ENCODE measurements at places on chromosomes 16 and 17.

DNA sequence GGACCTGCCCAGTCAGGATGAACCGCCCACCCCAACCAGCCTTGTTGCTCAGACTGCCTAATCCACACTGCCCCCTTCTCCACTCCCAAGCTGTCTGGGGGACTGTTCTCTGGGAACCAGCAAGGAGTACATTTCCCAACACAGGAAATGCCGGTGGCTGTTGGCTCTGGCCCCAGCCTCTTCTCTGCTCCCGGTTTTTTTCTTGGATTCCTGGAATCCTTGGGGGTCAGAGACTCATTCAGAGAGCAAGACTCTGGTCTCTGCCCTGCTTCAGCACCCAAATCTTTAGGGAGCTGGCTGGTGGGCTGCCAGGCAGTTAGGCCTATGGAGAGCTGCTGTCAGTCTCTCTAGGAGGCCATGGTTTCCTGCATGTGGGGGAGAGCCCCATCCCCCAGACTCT is 10.8 kb upstream of the MTMR4 start:
- DNase-seq, result no peak

- DNase-seq, result peak; percentile 4
These were observed 14.4 kb downstream of the HID1 start for GRCh38 chr17:74957935-74958740.

DNA sequence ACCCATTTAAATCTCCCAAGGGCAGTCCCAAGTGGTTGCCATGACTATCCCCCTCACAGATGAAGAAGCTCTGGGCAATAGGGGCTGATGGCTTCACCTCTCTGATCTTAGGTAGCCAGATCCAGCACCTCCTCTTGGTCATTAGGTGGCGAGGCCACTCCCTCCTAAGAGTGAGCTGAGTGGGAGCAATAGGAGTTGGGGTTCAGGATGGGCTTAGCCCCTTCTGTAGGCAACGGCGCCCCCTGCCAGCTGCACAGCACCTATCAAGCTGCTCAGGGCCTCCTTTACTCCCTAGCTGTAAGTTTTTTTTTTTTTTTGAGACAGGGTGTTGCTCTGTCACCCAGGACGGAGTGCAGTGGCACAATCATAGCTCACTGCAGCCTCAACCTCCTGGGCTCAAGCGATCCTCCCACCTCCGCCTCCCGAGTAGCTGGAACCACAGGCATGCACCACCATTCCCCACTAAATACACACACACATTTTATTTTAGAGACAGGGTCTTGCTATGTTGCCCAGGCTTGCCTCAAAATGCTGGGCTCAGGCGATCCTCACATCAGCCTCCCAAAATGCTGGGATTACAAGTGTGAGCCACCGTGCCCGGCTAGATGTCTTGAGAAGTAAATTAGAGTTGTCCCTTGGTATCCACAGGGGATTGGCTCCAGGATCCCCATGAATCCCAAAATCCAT is 3.5 kb upstream of the RRAD start:
- DNase-seq, result no peak

- no peak for DNase-seq
These were observed 1.8 kb downstream of the MPP2 start for GRCh38 chr17:43905400-43905984.

DNA sequence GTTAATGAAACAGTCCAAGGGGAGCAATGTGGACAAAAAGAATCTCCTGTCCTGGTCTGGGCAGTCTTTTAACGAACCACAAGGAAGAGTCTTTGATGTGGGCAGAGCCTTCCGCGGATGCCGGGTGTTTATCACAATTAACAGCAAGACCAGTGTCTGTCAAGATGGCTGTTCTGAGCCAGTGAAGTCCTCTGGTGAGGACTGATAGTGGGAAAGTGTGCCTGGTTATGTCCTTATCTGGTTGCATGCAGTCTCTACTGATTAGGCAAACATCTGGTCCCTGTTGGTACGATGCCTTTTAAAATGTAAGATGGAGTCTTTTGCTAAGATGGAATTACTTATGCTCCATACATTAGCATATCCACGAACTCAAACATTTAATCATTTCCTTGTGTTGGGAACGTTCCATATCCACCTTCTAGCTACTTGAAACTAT is 88.5 kb downstream of the ZNF18 start:
- DNase-seq, result no peak

DNA sequence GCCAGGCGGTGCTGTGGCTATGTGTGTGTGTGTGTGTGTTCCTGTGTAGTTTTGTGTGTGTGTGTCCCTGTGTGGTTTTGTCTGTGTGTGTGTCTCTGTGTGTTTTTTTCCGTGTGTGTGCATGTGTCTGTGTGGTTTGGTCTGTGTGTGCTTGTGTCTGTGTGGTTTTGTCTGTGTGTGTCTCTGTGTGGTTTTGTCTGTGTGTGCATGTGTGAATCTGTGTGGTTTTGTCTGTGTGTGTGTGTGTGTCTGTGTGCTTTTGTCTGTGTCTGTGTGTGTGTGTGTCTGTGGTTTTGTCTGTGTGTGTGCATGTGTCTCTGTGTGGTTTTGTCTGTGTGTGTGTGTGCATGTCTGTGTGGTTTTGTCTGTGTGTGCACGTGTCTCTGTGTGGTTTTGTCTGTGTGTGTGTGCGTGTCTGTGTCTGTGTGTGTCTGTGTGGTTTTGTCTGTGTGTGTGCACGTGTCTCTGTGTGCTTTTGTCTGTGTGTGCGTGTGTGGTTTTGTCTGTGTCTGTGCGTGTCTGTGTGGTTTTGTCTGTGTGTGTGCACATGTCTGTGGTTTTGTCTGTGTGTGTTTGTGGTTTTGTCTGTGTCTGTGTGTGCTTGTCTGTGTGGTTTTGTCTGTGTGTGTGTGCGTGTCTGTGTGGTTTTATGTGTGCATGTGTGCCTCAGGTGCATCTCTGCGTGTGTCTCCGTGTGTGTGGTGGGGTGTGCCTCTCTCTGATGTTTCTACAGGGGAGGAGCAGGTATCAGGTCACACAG is 62.3 kb downstream of the ZDHHC7 start:
- DNase-seq, result no peak

GRCh38 chr16:67528870-67529581 is 397 bp downstream of the RIPOR1 start:
- DNase-seq, result no peak

DNA sequence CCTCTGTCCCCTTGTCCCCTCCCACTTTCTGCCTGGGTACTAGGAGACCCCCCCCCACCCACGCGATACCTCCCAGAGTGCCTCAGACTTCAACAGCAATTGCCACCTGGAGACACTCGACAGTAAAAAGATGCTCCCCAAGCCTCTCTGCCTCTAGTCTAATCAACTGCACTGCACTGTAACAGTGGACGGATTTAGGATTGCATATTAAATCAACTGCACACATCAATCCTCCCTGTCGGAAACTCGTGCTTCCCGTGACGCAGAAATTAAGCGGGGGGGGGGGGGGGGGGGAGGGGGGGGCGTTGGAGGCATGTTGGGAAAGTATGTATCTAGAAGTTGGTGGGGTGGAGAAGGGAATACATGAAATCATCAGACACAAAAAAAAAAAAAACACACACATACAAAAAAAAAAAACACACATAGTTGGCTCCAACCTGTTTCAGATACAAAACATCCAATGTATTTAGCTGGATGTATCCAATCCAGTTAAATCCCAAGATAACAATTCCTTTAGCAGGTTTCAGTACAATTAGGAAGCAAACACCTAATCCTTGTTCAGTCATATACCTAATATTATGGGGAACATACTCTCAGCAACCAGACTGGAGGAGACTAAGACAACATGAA is 29.7 kb downstream of the FAM222B start:
- peak; percentile 83 for DNase-seq

DNA sequence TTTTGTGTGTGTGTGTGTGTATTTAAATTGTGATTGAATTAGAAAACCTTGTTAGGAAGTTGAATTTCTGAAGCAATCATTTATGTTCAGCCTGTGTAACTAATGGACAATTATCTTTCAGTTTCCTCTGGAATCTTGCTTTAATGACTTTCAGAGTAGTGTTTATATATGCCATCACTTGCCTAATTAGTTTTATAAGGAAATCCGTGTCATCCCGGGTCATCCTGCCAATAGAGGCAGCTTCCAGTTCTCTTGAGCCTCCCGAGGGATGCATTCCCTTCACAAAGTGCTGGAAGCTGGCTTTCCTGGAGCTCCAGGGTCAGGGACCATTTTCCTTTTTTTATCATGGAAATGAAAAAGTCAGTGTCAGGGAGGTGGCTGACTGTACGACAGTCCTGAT is 42.9 kb downstream of the PRKCA start:
- no peak for DNase-seq

DNA sequence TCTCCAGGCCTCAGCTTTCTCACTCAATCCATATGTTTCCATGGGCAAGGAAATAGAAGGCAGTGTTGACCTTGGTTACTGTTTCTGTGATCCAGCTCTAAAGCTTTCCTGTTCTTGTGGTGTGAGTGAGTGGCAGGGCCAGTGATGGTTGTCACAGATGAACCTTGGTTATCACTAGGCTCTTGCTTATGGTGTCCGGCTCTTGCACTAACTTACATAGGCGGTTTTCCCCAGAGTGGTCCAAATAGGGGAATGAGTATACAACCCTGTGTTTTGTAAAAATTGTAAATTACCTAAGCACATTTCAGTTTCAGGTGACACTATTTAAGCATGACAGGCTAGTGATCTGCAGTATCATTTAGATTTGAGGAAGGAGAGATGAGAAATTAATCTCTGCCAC is 6.8 kb downstream of the MFSD11 start:
- no peak for DNase-seq

- no peak for DNase-seq
These were observed 108.5 kb upstream of the XYLT1 start for GRCh38 chr16:17578981-17579874.

DNA sequence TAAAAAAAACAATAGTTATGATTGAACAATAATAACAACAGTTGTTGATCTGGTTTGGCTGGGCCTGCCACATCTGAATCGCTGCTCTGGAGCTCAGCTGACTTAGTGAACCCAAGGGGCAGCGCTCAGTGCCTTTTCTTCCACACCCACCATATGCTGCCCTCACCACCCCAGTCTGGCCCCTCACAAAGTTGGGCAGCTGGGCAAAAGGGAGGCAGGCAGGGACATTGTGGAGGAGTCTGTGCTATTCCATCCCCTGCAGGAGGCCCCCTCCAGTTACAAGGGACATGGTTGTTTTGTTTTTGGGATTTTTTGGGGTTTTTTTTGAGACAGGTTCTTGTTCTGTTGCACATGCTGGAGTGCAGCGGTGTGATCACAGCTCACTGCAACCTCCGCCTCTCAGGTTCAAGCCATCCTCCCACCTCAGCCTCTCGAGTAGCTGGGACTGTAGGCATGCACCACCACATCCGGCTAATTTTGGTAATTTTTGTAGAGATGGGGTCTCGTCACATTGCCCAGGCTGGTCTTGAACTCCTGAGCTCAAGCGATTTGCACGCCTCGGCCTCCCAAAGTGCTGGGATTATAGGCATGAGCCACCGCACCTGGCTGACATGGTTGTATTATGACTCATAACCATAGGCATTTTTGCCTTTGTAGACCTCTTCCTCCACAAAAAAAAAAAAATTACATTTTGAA is 8.6 kb upstream of the PECAM1 start:
- no peak for DNase-seq

- DNase-seq, result peak; percentile 85
These were observed 6.7 kb upstream of the PHKG2 start for GRCh38 chr16:30741461-30741914.

- DNase-seq, result no peak
These were observed 493 bp downstream of the PLSCR3 start for GRCh38 chr17:7393613-7394451.

- DNase-seq, result no peak
These were observed 126.7 kb upstream of the FOXF1 start for GRCh38 chr16:86383488-86384262.

DNA sequence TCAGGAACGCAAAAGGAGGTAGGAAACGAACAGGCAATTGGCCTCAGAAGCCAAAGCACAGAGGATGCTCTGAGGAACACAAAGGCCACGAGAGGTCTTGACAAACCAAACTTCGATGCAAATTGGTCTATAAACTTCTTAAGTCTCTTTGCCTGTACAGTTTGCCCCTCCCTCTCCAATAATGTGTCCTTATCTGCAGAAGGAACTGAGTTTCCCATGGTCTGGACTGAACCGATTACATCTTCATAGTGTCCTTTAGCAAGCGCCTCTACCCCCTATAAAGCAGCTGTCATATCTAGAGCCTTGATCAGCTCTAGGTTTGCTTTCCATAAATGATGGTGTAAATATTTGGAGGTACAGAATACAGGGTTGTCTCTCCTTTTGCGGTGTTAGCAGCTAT is 3.1 kb upstream of the CDRT4 start:
- no peak for DNase-seq
